Uterus (tissue), 4 donors: ENCODE measurements at places on chromosomes 7 and 10. TPM values are rescaled to one million over a fixed set of nuclear protein-coding genes. Genes with fewer than 3 reads are reported as not detected.

Gene PARP12
- total RNA-seq: 89.5 TPM

Gene SPOCK2
- 1.8 TPM for total RNA-seq

Gene BCAP29
- 287 TPM for total RNA-seq

Gene LMTK2
- 23.3 TPM for total RNA-seq

Gene LLCFC1
- total RNA-seq: not detected

Gene AQP1
- 477 TPM for total RNA-seq

Gene MMRN2
- total RNA-seq: 45.0 TPM

Gene ITPRID1
- 1.6 TPM for total RNA-seq

Gene TMEM225B
- 2.2 TPM for total RNA-seq

GRCh38 chr7:13155188-13155587 lies 467.8 kb downstream of the ARL4A start:
- no peak overlapping the region for H3K4me3 ChIP-seq
- no peaks in the 10 kb centered on the region for H3K27me3 ChIP-seq
- no peak for DNase-seq
- no peaks in the 10 kb centered on the region for H3K4me1 ChIP-seq
- H3K36me3 ChIP-seq: no peaks in the 10 kb centered on the region

DNA sequence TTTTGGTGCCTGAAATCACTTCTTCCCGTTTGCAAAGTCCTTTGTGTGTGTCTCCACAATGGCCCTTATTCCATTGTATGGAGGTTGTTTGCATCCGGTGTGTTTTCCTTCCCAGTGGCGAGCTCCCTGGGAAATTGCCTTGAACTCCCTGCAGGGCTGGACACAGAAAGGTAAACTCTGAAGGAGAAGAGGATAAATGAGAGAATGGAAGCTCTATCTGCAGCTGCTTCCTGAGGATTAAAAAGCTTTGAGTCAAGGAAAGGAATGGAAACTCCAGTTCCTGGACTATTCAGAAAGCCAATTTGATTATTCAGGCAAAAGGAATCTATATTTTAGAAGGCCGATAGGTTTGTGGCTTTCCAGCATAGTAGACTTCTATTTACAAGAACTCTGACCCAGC lies 4.4 kb upstream of the GRK5 start:
- no peaks in the 10 kb centered on the region for H3K36me3 ChIP-seq
- H3K4me3 ChIP-seq: no peak overlapping the region
- H3K27me3 ChIP-seq: no peaks in the 10 kb centered on the region
- no peak overlapping the region for H3K27ac ChIP-seq
- DNase-seq: no peak
- H3K4me1 ChIP-seq: no peaks in the 10 kb centered on the region

GRCh38 chr10:75645704-75646103 lies 214.3 kb downstream of the LRMDA start:
- no peak overlapping the region for H3K27ac ChIP-seq
- no peaks in the 10 kb centered on the region for H3K36me3 ChIP-seq
- H3K4me1 ChIP-seq: no peaks in the 10 kb centered on the region
- no peaks in the 10 kb centered on the region for H3K27me3 ChIP-seq
- no peak for DNase-seq

- no peaks in the 10 kb centered on the region for H3K36me3 ChIP-seq
- DNase-seq: no peak
- peaks cover 59% of the 10 kb centered on the region for H3K4me1 ChIP-seq
- H3K27ac ChIP-seq: peak overlapping the region; percentile 94
- no peaks in the 10 kb centered on the region for H3K27me3 ChIP-seq
These were observed 77.0 kb downstream of the ZMIZ1 start for GRCh38 chr10:79145517-79146470.

DNA sequence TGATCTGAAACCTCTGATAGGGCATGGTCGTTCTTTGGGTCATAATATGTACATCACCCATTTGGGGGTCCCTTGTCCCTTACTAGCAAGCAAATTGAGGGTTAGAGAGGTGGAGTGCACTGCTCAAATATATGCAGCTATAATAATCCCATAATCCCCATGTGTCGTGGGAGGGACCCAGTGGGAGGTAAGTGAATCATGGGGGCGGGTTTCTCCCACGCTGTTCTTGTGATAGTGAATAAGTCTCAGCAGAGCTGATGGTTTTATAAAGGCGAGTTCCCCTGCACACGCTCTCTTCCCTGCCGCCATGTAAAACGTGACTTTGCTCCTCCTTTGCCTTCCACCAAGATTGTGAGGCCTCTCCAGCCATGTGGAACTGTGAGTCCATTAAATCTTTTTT lies 262.7 kb downstream of the BMPER start:
- no peak overlapping the region for H3K27ac ChIP-seq
- H3K36me3 ChIP-seq: no peaks in the 10 kb centered on the region
- no peaks in the 10 kb centered on the region for H3K27me3 ChIP-seq
- H3K4me1 ChIP-seq: no peaks in the 10 kb centered on the region

GRCh38 chr7:90749774-90750173 lies 153.7 kb downstream of the CDK14 start:
- no peak for DNase-seq
- H3K27me3 ChIP-seq: no peaks in the 10 kb centered on the region
- no peaks in the 10 kb centered on the region for H3K4me1 ChIP-seq
- H3K4me3 ChIP-seq: no peak overlapping the region

DNA sequence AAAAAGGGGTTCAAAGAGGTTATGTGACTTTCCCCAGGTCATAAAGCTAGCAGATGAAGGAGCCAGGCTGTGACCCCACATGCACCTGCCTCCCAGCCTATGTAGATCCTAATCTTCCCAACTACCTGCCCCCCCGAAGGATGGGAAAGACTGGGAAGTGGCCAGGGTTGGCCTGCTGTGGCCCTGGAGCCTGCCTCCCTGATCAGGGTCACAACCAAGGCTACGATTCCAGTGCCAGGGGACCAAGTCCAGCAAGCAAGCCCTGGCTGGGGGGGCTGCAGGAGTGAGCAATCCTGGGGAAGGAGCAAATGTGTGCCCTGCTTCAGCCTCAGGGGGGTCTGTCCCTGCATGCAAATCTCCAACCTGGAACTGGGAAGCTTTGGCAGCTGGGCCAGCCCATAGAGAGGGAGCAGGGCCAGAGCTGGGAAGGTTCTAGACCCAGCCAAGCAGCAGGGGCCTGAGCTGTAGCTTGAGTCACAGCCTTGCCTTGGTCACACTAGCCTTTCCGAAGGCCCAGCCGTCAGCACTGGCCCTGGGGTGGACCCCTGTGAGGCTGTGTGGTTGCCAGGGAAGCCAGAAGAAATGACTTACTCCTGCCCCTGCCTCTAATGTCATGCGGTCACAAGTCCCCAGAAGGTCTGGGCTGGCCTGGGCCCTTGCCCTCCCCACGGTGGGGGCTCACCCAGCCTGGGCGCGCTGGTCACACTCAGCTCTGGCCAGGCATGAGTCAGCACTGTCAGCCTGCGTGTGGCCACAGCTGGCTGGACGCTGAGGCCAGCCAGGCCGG lies 96.4 kb upstream of the ZMIZ1 start:
- H3K27me3 ChIP-seq: no peaks in the 10 kb centered on the region
- DNase-seq: peak; percentile 80
- no peaks in the 10 kb centered on the region for H3K36me3 ChIP-seq
- H3K27ac ChIP-seq: peak overlapping the region; percentile 95
- no peak overlapping the region for H3K4me3 ChIP-seq

GRCh38 chr7:151060416-151061212 lies 1.2 kb downstream of the SLC4A2 start:
- peak overlapping the region; percentile 71 for H3K4me3 ChIP-seq
- peak; percentile 53 for DNase-seq
- H3K4me1 ChIP-seq: peaks cover 33% of the 10 kb centered on the region
- peak overlapping the region; percentile 98 for H3K27ac ChIP-seq

DNA sequence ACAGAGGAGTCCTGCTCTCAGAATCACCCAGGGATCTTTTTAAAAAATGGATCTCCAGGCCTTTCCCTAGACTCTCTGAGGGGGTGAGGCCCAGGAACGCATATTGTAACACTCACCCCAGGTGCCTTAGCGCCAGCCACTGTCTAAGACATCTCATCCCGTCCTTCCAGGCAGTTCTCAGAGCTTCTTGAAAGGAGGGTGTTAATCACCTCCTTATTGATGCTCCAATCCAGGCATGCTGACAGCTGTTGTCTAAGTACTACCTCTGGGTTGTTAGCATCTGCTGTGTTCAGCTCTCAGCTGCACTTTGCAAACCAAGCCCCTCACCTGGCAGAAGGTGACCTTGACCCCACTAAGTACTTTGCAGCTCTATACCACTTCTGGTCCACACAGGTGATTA lies 36.0 kb downstream of the KIAA1549 start:
- H3K27me3 ChIP-seq: no peaks in the 10 kb centered on the region
- no peaks in the 10 kb centered on the region for H3K4me1 ChIP-seq
- no peak overlapping the region for H3K4me3 ChIP-seq
- H3K36me3 ChIP-seq: no peaks in the 10 kb centered on the region
- no peak for DNase-seq
- H3K27ac ChIP-seq: no peak overlapping the region

DNA sequence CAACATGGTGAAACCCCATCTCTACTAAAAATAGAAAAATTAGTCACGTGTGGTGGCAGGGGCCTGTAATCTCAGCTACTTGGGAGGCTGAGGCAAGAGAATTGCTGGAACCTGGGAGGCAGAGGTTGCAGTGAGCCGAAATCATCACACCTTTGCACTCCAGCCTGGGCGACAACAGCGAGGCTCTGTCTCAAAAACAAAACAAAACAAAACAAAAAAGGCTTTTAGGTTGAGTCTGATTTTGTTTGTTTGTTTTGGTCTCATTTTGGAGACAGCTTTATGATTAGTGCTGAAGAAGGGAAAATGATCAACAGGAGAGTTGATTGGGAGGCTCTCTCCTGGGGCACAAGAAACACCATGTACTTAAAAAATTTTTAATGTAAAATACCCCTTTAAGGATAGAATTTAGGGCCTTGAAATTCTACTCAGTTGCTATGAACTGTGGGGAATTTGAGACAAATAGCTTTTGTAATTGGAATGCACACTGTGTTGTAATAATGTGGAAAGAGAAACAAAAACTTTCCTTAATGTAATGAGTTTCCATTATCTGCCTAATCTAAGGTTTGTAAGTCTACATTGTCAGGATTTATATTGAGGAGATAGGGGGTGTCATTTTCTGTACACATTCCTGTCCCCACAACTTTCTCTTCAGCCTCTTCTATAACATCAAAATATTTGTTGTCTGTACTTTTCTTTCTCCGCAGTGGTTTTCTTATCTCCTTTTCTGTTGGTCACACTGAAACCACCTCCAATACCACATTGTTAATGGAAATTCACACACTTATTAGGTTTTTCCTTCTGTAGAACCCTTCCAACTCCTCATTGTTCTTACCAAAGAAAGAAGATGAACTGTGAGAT lies 41.3 kb downstream of the ARID5B start:
- peaks cover 10% of the 10 kb centered on the region for H3K4me1 ChIP-seq
- no peaks in the 10 kb centered on the region for H3K36me3 ChIP-seq
- no peaks in the 10 kb centered on the region for H3K27me3 ChIP-seq
- no peak for DNase-seq
- no peak overlapping the region for H3K4me3 ChIP-seq
- H3K27ac ChIP-seq: peak overlapping the region; percentile 80

GRCh38 chr10:47028466-47028865 lies 117.2 kb downstream of the PTPN20 start:
- no peaks in the 10 kb centered on the region for H3K27me3 ChIP-seq
- no peaks in the 10 kb centered on the region for H3K4me1 ChIP-seq
- no peak overlapping the region for H3K27ac ChIP-seq
- no peak for DNase-seq
- no peak overlapping the region for H3K4me3 ChIP-seq
- no peaks in the 10 kb centered on the region for H3K36me3 ChIP-seq

- no peaks in the 10 kb centered on the region for H3K27me3 ChIP-seq
- H3K27ac ChIP-seq: no peak overlapping the region
- no peak overlapping the region for H3K4me3 ChIP-seq
- no peaks in the 10 kb centered on the region for H3K36me3 ChIP-seq
- H3K4me1 ChIP-seq: no peaks in the 10 kb centered on the region
These were observed 173.9 kb downstream of the USP6NL start for GRCh38 chr10:11437391-11438142.

- H3K4me3 ChIP-seq: no peak overlapping the region
- DNase-seq: no peak
- no peak overlapping the region for H3K27ac ChIP-seq
- no peaks in the 10 kb centered on the region for H3K4me1 ChIP-seq
- H3K27me3 ChIP-seq: no peaks in the 10 kb centered on the region
These were observed 68.5 kb downstream of the HK1 start for GRCh38 chr10:69346776-69347175.

DNA sequence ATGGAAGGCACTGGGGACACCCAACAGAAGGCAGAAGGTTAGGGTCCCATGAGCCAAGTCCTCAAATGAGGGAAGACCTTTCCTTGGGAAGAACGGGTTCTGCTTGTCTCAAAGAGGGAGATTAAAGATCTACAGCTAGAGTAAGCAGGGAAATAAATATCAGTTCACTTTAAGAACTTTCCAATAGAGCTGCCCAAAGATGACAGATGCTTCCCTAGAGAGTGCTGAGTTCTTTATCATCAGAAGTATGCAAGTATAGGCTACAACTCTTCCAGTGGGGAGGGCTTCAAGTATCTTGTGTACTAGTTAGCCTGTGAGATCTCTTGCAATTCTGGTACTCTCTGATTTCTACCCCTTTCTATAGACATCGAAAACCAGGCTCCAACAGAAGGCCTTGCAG lies 39.4 kb downstream of the EMX2 start:
- no peaks in the 10 kb centered on the region for H3K4me1 ChIP-seq
- no peak for DNase-seq
- no peak overlapping the region for H3K27ac ChIP-seq
- no peak overlapping the region for H3K4me3 ChIP-seq

DNA sequence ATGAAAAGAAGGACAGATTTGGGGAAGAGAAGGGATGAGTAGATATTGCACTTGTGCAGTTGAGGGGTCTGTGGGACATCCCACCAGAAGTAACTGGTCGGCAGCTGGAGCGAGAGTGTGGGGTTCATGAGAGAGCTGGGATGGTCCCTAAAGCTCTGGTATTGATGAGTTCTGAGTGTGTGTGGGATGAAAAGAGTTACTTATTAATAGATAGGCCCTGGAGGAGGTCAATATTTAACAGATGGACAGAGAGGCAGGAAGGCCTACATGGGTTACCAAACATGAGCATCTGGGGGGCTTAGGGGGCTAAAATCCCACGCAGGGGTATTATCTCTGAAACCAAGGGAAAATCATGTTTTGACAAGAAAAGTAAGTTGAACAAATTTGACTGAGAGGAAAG lies 95.7 kb upstream of the SFMBT2 start:
- H3K4me3 ChIP-seq: no peak overlapping the region
- H3K27ac ChIP-seq: no peak overlapping the region
- no peaks in the 10 kb centered on the region for H3K27me3 ChIP-seq
- H3K36me3 ChIP-seq: no peaks in the 10 kb centered on the region
- no peak for DNase-seq
- H3K4me1 ChIP-seq: no peaks in the 10 kb centered on the region

DNA sequence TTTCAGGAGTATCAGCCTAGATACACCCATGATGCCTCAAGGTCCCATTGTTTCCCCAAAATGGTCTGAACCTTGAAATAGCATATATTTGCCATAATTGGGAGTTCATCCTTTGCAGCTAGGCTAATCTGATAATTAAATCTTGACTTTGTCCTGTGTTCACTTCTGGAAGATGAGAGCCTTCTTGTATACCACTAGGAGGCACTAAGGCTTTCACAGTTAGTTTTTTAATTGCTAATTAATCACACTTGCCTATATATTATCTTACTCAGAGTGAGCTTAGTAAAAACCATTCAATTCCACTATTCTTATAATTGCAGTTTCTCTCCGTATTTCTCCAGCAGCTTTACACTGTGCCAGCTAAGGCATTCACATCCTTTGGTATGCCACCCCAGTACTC lies 48.7 kb upstream of the MAGI2 start:
- no peak overlapping the region for H3K4me3 ChIP-seq
